ENCODE measurements at places on chromosomes 12 and 14. TPM values are rescaled to one million over a fixed set of nuclear protein-coding genes. Genes with fewer than 3 reads are reported as not detected.

The KRT85 gene
- not detected for total RNA-seq

DNA sequence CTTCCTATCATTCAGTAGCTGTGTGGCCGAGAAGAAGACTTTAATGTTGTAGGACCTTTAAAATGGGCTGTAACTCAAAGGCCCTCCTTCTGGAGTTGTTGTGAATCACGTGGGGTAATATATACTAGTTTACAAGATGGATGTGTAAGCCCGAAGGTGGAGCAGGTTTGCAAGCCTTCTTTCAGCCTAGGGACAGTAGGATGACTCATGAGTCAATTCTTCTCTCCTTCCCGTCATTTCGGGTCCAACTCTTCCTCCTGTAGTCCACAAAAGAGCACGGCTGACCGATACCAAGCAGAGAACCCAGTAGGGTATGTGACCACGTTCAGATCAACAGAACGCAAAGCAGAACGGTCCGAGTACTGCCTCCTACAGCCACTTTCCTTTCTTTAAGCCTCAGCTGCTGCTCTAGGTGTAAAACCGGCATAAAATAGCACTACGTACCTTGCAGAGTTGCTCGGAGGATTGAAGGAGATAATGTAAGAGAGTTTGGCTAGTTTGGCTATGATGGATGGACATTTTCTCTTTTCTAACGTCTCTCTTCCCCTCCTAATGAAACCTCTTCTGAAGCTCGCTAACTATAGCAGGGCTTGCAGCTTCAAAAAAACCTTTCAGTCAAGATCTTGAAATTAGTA, 1.3 kb upstream of the RASSF3 start:
- DNase-seq: no peak

GRCh38 chr12:89706551-89706950, 2.1 kb downstream of the ATP2B1 start:
- DNase-seq: no peak

- DNase-seq: no peak
Measured at GRCh38 chr14:52021957-52022600, 32.7 kb downstream of the RTRAF start.

DNA sequence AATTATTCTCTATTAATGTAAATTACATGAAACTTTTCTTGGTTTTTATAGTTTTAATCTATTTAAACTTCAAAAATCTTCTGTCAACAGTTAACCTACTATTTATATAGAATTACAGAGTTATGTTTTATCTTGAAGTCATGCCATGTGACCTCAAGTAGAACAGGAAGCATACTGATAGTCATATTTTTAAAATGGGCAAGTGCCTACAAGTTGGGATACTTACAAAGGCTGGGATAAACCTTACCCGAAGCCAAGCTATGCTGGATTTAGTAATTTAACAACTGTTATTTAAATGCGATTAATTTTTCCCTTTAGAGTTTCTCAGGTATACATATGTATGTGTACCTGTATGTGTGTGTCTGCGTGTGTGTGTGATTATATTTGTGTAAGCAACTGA, 266.9 kb downstream of the RASSF9 start:
- no peak for DNase-seq

The CRACR2A gene
- total RNA-seq: 3.7 TPM

- DNase-seq: no peak
Measured at GRCh38 chr12:59833408-59833807, 237.6 kb downstream of the SLC16A7 start.

DNA sequence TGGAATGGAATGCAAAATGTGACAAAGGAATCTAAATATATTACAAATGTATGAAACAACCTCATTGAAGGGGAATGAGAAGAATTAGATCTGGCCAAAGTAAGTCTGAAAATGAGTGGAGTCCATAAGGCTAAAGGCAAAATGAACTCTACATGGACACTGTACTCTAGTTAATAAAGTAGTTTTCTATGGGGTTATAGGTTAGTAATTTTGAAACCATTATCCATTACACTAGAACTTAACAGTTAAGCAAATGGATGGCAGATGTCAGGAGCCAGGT, 222.1 kb downstream of the NUAK1 start:
- DNase-seq: no peak

- DNase-seq: no peak
Measured at GRCh38 chr12:94240171-94240570, 91.8 kb downstream of the PLXNC1 start.

DNA sequence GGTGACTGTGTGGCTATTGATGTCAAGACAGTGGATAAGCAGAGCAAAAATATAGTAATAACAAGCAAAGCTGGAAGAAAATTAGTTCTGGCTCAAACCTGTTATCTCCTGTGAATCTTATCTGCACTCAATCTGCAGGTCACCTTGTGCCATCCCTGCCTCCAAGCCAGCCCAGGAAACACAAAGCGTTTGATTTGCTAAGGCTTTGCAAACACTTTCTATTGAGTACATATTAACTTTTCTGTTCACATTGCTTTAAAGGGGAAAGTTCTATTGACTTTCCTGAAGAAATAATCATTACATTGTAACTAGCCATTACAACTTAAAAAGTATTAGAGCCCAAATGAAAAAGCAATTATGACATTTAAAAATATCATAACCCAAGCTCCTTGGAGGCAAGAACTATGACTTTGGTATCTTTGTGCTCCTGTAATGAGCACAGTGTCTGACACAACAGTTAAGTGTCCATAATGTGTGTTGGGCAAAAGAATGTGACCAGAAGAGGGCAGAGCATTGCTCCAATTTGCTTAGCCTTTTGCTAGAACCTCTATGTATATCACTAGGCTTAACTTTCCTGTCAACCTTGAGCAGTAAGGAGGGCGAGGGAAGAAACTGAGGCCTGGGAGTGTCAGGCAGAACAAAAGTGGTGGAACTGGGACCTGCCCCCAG, 24.7 kb downstream of the SERPINA3 start:
- DNase-seq: no peak

- DNase-seq: no peak
Measured at GRCh38 chr14:62071039-62071438, 308.8 kb downstream of the SNAPC1 start.

GRCh38 chr14:95044463-95045105, 112.7 kb downstream of the DICER1 start:
- DNase-seq: no peak

GRCh38 chr12:117580015-117580717, 218.7 kb upstream of the NOS1 start:
- DNase-seq: no peak

The FAM181A gene
- not detected for total RNA-seq

The SYT1 gene
- 2.0 TPM for total RNA-seq

DNA sequence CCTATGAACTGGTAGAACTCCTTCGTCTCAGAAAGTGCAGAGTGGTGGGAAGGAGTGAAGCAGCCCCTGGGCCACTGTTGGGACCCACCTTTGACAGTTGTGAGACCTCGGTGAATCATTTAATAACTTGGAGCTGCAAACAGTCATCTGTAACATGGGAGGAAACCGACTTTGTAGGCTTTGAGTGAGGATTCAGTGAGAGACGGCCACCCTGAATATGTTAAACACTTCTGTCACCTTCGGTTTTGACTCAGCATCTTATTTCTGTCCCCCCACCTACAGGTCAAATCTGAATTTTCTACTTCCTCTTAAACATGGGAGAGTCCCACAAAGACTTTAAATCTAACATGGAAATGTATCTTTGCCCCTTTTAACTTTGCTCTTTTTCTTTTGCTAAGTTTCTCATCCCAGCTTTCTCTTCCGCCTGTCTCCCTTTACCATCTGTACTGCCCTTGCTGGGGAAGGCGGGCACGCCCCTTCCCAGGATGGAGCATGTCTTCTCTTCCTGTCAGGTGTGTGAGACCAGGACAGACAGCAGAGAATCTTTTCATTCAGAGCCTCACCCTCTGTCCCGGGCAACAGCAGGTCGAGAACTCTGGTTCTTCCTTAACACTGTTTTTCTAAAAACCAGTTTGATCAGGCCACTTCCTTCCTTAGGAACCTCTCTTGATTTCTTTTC, 37.1 kb downstream of the ZC3H14 start:
- no peak for DNase-seq

DNA sequence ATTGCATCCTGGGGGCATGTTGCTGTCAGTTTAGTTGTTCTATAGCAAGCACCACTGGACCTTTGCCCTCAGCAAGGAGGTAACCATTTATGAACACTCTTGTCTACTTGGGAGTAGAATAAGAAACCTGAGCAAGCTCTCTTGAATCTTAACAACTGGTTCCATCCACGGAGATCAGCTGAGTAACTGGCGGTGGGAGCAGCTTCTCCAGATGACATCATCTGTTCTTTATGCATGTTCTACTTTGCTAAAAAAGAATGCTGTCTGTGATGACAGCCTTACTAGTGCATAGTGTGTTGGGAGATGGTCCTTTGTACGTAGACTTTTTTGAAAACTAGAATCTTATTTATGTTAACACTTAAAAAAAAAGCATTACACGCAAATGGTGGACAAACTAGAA, 17.7 kb downstream of the SLC4A8 start:
- DNase-seq: no peak

- DNase-seq: no peak
Measured at GRCh38 chr12:76967181-76967885, 88.5 kb upstream of the CSRP2 start.

DNA sequence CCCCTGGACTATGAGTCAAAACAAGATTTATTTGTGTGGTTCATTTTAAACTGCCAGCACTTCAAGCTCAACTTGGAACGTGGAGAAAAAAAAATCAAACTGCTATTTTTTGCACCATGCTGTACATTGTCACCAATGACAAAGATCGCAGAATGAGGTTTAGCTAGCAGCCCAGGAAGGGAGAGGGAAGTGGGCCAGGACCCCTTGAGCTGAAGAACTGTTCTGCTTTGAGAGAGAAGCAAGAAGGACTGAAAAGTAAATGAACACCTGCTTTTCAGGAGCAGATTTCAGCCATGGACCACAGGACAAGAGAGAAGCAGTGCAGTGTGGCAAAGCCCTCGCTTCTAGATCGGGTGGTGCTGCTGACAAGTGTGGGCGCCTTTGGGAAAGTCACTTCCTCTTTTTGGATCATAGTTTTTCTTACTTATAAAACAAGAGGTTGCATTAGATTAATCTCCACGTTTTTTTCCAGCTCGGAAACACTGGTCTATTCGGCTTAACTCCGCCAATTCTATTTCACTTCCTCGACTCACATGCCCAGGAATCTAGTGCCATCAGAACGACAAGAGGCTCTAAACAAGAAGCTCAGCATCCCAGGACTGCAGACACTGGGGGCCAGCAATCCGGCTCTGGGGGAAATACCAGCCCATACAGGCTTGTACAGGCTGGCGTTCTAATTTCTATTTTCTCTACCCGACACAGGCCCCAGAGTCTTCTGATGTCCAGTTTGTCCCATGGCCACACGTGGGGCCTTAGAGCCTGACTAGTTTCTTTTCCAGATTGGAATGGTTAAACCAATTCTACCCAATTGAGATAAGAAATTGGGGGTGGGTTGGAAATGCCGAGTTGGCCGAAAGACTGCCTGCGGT, 129.9 kb downstream of the CRACR2A start:
- peak; percentile 24 for DNase-seq

The ADGRD1 gene
- 238 TPM for total RNA-seq

The PMEL gene
- total RNA-seq: 26.1 TPM

The TBX5 gene
- total RNA-seq: not detected

The KLHDC1 gene
- total RNA-seq: 7.7 TPM

The APOLD1 gene
- total RNA-seq: 45.1 TPM

The CEP128 gene
- 8.3 TPM for total RNA-seq

All from posterior vena cava (tissue), 2 donors.